Hematopoietic multipotent progenitor cell treated with erythropoietin and hydrocortisone succinate and interleukin-3 and kit ligand, for 8 days (in vitro differentiated cells): ENCODE measurements at places on chromosomes 5 and 9.

GRCh38 chr9:106962615-106963363 lies 99.8 kb downstream of the ZNF462 start:
- DNase-seq: no peak

DNA sequence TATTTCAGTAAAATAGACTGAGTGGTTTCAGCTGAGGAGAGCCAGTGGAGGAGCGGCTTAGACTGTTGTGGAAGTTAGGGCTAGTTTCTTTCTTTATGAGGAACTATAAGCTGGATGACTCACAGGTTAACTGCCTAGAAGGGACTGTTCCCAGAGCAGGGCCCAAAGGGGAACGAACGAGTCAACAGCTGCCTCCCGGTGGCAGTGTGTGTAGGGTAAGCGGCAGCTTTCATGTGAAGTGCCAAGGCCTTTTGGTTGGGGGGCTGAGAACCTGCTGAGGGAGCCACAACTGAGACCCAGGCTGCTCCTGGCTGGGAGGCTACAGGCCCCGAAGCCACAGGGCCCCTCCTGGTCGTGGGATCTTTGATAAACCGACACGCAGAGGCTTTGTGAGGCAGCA lies 7.0 kb downstream of the SQSTM1 start:
- peak; percentile 40 for DNase-seq

DNA sequence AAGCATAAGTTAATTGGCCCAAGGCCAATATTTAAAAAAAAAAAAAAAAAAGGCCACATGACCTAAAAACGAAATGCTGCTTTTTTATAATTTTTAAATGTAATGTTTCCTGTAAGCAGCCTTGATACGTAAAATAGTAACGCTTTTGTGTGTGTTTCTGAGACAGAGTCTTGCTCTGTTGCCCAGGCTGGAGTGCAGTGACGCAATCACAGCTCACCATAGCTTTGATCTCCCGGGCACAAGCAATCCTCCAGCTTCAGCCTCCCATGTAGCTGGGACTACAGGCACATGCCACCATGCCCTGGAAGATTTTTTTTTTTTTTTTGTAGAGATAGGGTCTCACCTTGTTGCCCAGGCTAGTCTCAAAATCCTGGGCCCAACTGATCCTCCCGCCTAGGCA lies 179.9 kb downstream of the EDIL3 start:
- no peak for DNase-seq

DNA sequence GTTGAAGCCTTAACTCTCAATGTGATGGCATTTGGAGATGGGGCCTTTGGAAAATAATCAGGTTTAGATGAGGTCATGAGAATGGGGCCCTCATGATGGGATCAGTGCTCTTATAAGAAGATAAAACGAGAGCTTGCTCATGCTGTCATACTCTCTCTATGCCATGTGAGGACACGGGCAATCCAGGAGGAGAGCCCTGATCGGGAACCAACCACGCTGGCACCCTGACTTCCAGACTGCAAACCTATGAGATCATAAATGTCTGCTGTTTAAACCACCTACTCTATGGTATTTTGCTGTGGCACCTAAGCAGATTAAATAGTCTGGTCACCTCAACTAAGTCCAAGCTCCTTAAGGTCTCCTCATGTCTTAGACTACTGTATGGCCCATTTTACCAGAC lies 10.0 kb downstream of the HMGCS1 start:
- peak; percentile 28 for DNase-seq

- DNase-seq: no peak
These were observed 126.4 kb upstream of the PRLR start for GRCh38 chr5:35356725-35357124.

GRCh38 chr5:163306421-163306820 lies 131.0 kb upstream of the CCNG1 start:
- peak; percentile 43 for DNase-seq

- DNase-seq: no peak
These were observed 6.9 kb downstream of the C7 start for GRCh38 chr5:40916226-40916625.

DNA sequence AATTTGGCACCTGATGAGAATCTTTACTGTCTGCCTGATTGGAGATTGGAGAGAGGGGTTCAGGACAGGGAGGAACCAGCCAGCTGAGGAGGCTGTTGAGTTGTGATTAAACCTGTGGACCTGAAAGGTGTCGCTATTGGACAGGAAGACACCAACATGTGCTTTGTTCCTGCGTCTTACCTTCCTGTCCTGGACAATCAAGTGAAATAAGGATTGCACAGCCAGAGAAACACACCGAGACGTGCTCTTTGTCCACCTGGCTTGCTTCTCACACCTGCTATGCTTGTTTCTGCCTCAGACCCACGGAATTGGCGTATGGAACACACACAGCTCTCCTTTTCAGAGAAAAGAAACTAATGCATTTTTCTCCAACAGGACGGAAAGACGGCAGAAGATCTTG lies 57.7 kb upstream of the CTSL start:
- no peak for DNase-seq

DNA sequence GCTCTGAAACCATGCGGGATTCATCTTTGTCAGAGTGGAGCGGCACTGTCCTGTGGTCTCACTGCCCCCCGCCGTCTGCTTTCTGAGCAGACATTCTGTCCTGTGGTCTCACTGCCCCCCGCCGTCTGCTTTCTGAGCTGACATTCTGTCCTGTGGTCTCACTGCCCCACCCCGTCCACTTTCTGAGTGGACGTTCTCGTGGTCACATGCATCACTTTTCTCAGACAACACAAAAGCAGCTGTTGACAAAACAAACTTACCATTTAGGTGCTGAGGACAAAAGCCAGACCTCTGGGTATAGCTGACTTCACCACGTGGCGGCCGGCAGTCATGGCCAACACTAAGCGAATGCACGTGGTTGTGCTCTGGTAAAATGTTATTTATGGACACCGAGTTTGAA lies 2.8 kb downstream of the LRRC14B start:
- DNase-seq: no peak

GRCh38 chr5:96196890-96197289 lies 235.2 kb upstream of the ELL2 start:
- DNase-seq: no peak

DNA sequence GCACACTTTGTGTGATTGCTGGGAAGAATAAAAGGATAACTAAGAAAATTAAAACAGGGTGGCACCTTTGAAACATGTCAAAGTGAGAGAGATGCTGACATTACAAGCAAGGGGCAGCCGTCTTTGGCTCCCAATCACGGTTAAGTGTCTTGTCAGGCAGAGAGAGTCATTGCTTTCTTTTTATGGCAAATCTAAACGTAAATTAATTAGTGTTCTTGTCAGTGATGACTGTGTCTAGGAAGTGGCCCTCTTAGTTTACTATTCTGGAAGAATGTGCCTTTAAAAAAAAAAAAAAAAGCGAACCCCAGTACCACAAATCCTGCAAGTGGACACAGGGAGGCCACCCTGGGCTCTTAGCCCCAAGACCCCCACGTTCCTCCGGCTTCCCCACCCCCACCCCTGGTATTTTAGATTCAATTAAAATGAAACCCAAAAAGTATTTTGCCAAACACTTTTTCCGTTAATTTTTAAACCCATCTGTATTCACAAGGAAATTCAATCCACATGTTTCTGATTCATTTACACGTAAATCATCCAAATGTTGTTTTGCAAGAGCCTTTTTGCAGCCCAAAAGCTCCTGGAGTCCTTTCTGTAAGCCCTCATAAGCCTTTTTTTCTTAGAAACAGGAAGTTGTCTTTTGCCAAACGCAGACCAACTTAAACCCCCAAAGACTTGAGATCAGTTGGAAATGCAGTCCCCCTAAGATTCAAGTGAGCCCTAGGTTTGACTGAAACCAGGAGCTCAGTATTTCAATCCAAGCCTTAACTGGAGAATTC lies 399.3 kb downstream of the EBF1 start:
- DNase-seq: no peak

DNA sequence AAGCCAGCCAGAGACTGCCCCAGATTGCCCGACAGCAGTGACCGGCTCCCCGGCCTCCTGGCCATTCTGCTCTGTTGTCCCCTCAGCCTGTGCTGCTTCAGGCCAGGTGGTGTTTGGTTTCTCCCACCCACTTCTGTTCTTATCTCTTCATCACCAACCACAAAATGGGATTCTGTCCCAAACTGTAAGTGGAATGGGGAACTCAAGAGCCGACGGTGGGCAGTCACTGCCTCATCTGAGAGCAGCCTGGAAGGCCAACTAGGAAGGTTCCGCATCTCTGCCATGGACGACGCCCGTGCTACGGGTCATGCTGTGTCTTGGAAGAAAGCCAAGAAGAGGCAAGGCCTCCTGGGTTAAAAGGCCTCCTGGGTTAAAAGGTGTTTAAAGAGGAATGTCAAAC lies 219.0 kb upstream of the PIK3R1 start:
- DNase-seq: no peak

- DNase-seq: no peak
These were observed 230.5 kb downstream of the ESM1 start for GRCh38 chr5:54754878-54755277.

DNA sequence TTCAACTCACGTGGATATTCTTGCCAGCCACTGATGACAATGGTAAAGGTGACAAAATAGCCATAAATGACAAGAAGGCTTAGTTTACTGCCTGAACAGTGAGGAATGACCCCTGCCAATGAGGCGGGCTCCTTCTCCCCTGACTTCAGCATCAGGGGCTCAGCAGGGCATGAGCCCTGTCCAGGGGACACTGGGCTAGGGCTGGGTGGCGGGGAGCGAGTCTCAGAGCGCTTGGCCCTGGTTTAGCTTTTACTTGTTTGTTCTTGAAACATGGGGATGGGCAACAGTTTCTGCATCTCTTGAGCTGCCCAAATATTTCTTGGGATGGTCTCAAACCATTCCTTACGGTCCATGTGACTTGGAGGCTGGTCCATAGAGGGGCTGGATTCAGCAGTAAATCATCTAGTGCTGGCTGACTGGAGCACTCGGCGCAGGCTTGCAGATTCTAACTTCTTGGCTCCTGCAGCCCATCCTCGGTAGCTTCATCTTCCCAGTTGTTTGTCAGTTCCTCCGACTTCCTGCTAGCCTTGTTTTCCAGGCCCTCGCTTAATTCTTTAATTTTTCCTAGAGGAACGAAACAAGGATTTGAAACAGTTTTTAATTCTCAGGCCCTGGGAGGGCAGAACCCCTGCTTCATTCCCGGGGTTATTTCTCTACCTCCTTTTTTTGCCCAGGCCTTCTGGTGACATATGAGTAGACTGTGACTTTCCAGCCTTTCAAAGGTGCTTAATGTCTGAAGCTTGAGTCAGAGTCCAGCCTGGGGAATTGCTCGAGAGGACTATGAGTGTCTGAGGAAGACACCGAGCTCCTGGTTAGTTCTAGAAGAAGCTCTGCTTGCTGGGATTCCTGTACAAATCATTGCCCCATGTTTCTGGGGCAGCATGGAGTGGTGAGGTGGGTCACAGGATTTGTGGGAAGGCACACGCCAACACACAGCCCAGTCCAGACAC lies 4.5 kb upstream of the HMCN2 start:
- DNase-seq: no peak

DNA sequence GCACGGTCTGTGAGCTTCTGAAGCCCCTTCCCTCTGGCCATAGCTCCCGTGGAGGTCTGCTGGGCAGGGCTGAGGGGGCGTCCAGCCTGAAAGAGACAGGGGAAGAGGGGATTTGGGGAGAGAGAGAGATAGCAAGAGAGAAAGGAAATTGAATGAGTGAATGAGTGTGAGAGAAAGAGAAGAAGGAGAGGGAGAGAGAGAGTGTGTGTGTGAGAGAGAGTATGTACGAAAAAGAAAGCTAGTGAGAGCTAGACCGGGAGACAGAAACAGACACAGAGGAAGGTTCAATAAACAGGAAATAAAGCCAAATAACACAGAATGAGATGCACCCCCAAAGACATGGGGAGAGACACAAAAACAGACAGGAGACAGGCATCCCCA lies 37.4 kb downstream of the PAX5 start:
- DNase-seq: no peak

DNA sequence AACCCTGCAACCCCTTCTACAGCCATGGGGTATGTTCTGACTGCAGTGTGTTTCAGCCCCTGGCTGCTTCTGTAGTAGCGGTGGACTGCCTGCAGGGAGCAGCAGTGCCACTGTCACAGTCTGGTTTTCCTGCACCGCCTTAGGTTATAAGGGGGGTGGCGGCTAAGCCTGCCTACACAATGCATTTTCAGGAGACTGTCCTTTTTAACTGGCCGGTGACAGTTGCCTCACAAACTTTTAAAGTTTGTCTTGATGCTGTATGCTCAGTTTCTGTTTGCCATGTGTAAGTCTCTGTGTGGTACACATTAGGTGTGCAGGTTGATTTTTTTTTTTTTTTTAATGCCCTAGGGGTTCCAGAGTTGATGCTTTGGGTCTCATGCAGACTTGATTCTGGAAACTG lies 53.0 kb downstream of the NUP214 start:
- peak; percentile 81 for DNase-seq

- DNase-seq: no peak
These were observed 36.4 kb upstream of the ANGPTL2 start for GRCh38 chr9:127158786-127159324.

GRCh38 chr9:24041160-24041690 lies 215.2 kb upstream of the ELAVL2 start:
- no peak for DNase-seq

DNA sequence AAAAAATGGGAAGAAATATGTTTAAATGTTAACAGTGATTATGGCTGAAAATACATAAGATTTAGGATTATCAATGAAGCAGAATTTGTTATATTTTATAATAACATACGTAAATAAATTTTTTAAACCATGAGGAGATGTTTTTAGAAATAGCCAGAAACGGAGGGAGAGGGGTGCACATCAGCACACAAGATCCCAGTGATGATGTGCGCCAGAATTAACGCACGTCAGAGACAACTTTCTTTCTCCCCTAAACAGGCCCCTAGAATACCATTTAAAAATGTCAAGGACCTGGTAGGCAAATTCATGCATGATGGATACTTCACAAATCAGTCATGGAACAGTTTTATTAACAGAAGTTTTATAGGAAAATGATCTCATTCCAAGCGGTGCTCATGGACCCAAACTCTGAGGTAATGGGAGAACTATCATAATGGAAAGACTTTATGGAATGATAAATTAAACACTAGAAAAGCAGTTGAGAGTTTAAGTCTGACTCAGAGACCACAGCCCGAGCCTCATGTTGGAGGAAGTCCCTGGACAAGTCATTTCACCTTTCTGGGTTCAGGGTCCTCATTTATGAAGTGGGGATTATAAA lies 258.9 kb upstream of the GAS1 start:
- no peak for DNase-seq

DNA sequence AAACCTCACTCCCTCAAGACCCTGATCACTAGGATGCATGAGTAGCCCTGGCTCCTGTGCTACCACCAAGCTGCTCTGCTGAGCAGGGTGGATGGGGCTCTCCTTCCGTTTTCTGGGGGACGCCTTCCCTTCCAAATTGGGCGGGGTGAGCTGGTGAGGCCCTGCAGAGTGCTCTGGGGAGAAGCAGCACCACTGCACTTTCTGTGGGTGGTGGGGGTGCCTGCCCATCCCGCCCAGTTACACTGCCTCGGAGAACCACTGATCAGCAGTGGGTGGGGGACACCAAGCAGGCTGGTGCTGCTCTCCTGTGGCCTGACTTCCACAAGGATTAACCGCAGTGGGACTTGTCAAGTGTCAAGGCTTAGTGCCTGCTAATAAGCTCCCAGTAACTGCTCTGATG lies 19.0 kb downstream of the GFPT2 start:
- DNase-seq: no peak
